Mesenteric fat pad (tissue), 1 donor: ENCODE measurements at places on chromosomes 6 and 20. TPM values are rescaled to one million over a fixed set of nuclear protein-coding genes. Genes with fewer than 3 reads are reported as not detected.

Gene PGBD1
- 4.0 TPM for total RNA-seq

Gene DLK2
- total RNA-seq = not detected

Gene ZFP57
- total RNA-seq = not detected

Gene MRPL18
- total RNA-seq = 59.3 TPM

Gene TNFRSF6B
- total RNA-seq = 4.7 TPM

Gene NKAPL
- 3.1 TPM for total RNA-seq

Gene NFKBIL1
- 11.4 TPM for total RNA-seq

Gene QRSL1
- 9.0 TPM for total RNA-seq

Gene HEY2
- total RNA-seq = 1.3 TPM
